ENCODE measurements at places on chromosomes 11 and 22. TPM values are rescaled to one million over a fixed set of nuclear protein-coding genes. Genes with fewer than 3 reads are reported as not detected.

DNA sequence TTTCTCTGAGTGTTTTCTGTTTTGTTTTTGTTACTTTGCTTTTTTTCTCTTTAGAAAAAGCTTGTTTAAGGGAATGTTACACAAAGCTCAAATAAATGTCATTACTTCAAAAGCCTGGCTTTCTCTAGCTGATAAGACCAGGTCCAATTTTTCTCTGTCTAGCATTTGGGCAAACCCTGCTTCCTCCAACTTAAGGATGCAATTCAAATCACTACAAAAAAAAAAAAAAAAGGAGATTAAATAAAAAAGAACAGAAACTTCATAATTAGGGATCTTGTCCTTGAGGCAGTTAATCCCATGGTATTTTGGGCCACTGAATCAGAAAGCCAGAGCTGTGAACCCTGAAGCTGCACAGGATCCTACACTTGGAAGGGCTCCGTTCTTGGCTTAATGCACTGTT, 480.8 kb upstream of the KIRREL3 start:
- H3K36me3 ChIP-seq = no peaks in the 10 kb centered on the region
- no peak overlapping the region for H3K27ac ChIP-seq
- H3K4me3 ChIP-seq = no peak overlapping the region
- H3K27me3 ChIP-seq = no peaks in the 10 kb centered on the region
- DNase-seq = no peak

DNA sequence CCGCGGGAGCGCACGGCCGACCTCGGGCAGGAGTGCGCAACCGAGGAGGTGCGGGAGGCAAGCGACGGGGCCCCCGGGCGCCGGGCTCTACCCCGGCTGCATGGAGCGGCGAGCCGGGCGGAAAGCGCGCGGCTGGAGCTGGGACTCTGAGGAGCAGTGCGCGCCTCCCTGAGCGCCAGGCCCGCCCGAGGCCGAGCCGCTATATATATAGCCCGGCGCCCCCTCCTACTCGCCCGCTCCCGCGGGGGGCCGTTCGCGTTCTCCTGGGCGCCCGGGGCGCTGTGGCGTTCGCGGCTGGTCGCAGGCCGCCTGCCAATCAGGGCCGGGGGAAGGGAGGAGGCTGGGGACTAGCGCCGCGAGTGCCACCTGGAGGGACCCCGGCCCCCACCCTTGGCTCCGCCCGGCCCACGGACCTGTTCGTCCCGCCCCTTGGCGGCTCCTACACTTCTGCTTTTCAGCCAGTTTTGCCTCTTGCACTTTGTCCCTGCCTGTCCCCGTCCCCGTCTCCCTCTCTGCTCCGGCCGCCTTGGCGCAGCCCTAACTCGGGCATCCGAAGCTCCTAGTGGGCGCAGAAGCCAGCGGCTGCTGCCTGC, at the start of gene FGF4:
TSS of gene FGF4 (minus strand) at position 179 of the 593 bp plus-strand sequence. CDS start 257 bp downstream, outside the sequence.
- H3K4me1 ChIP-seq = no peaks in the 10 kb centered on the region
- no peaks in the 10 kb centered on the region for H3K27me3 ChIP-seq

DNA sequence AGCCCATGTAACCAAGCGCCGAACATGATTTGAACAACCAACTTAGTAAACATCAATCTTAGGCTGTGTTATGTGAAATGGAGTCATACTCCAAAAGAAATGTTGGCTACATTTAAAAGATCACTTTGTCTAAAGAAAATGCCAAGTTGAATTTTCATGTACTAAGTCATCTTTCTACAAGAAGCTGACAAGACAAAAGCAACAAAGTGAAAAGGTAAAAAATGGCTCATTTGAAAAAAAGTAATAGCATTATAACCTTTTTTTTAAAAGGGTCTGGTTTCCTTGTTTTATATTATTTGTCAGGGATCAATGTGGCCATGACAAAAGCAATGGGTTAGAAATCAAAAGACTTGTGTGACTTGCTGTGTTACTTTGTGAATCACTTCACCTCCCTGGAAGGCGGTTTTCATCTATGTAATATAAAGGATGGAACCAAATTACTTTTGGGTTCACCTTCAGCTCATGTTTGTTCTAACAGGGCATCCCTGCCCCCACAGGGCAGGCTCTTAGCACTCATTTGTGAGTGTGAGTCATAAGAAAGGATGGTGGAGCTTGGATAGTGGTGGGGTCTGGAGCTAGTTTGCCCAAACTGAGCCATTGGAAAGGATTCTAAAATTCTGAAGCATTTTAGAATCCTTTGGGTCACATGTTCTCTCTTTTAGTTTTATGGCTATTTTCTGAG, 131.9 kb upstream of the MTMR2 start:
- H3K4me1 ChIP-seq = peaks cover 39% of the 10 kb centered on the region
- no peak overlapping the region for H3K27ac ChIP-seq
- DNase-seq = no peak
- no peak overlapping the region for H3K4me3 ChIP-seq

The GNAZ gene
- 0.48 TPM for total RNA-seq

The NCF4 gene
- not detected for total RNA-seq

DNA sequence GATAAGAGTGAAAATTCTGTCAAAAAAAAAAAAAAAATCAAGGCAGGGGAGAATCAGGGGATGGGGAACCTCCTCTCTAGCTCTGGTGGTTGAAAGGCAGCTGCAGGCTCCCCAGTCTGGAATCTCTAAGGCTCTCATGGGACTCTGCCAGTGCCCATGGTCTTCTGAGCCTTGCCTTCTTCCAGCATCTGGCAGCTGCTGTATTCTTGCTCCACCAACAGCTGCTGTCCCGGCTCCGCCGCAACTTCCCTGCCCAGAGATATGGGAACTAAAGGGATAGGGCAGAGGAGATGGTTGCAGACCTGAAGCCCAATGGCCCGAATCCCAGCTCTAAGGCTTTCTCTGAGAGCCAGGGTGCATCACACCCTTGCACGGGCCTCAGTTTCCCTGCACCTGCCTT, 49.5 kb upstream of the PHF21B start:
- H3K36me3 ChIP-seq = no peaks in the 10 kb centered on the region
- no peak for DNase-seq
- H3K4me1 ChIP-seq = no peaks in the 10 kb centered on the region
- no peak overlapping the region for H3K27ac ChIP-seq
- no peak overlapping the region for H3K4me3 ChIP-seq

The OR6A2 gene
- total RNA-seq = not detected

The RNF169 gene
- total RNA-seq = 28.0 TPM

DNA sequence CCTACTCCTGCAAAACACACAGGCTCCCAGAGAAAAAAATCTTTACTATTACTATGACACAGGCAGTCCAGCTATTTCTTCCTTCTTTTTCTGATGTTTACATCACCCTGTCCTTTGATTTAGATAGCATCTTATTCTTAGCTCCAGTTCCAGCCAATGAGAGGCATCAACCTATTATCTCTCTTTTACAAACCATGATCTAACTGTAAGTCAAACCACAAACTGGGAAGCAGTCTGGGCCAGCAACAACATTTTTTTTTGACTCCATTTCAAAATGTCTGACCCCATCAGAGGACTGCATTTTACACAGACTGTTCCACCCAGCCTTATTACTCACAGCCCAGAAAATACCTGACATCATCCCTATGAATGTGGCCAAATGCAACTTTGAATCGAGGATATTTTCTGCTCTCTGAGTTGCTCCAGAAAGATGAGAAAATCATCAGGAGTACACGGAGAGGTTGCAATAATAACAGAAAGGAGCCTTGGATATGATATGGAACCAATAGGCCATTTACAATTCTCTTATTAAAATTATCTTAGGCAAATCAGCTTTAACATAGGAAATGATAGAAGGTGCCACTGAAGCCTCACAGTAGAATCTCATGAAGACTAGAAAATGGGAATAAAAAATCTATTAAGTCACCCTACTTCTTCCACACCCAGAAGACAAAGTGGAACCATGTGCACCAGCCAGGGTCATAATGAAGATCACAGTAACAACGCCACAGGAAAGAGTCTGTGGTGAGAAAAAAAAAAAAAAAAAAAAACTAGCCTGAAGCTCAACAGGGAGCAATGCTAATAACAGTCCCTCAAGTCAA, 21.2 kb downstream of the TBRG1 start:
- H3K27ac ChIP-seq = no peak overlapping the region
- H3K4me3 ChIP-seq = no peak overlapping the region
- no peaks in the 10 kb centered on the region for H3K27me3 ChIP-seq
- no peaks in the 10 kb centered on the region for H3K36me3 ChIP-seq

The CRYBB3 gene
- not detected for total RNA-seq

The HTR3A gene
- not detected for total RNA-seq

The PNPLA2 gene
- 84.7 TPM for total RNA-seq

DNA sequence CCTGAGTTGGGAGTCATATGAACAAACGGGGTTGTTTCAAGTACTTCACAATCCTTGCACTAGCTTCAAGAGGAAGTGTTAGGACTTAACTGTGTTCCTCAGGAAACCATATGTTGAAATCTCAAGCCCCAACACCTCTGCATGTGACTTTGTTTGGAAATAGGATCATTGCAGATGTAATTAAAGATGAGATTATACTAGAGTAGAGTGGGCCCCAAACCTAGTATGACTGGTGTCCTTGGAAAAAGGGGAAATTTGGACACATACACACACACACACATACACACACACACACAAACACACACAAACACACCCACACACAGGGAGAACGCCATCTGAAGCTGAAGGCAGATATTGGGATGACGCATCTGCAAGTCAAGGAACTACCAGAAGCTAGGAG, 6.4 kb upstream of the CEP295 start:
- no peak for DNase-seq
- H3K27ac ChIP-seq = no peak overlapping the region
- no peak overlapping the region for H3K4me3 ChIP-seq
- H3K36me3 ChIP-seq = no peaks in the 10 kb centered on the region

The MRGPRF gene
- total RNA-seq = not detected

The CST6 gene
- not detected for total RNA-seq

DNA sequence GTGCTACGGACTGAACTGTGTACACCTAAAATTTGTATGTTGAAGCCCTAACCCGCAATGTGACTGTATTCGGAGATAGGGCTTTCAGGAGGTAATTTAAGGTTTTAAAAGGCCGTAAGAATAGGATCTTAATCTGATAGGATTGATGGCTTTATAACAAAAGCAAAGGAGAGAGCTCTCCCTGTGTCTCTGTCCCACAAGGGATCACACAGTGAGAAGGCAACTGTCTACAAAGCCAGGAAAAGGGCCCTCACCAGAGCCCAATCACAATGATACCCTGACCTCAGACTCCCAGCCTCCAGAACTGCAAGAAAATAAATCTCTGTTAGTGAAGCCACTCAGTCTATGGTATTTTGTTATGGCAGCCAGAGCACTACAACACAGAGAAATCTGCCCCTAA, 208.7 kb upstream of the ZC3H12C start:
- H3K4me1 ChIP-seq = no peaks in the 10 kb centered on the region
- no peak overlapping the region for H3K27ac ChIP-seq
- H3K4me3 ChIP-seq = no peak overlapping the region
- H3K27me3 ChIP-seq = no peaks in the 10 kb centered on the region

The XPNPEP3 gene
- total RNA-seq = 35.4 TPM

The C1QTNF4 gene
- 0.75 TPM for total RNA-seq

DNA sequence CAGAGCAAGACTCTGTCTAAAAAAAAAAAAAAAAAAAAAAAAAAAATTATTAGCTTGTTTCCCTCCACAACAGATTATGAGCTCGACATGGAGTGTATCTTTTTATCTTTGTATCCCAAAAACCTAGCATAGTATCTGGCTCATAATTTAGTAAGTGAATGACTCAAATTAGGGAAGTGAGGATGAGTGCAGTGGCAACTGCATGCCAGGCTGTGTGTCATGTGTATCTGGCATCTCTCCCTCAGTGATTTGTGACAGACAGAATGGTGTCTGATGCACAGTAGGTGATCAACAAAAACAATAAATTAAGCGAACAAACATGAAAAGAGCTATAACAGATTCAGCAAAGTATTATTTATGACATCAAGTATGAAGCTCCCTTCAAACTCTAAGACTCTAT, 7.2 kb downstream of the STK33 start:
- H3K36me3 ChIP-seq = no peaks in the 10 kb centered on the region
- no peak overlapping the region for H3K4me3 ChIP-seq
- no peaks in the 10 kb centered on the region for H3K27me3 ChIP-seq

The OR52I1 gene
- not detected for total RNA-seq

DNA sequence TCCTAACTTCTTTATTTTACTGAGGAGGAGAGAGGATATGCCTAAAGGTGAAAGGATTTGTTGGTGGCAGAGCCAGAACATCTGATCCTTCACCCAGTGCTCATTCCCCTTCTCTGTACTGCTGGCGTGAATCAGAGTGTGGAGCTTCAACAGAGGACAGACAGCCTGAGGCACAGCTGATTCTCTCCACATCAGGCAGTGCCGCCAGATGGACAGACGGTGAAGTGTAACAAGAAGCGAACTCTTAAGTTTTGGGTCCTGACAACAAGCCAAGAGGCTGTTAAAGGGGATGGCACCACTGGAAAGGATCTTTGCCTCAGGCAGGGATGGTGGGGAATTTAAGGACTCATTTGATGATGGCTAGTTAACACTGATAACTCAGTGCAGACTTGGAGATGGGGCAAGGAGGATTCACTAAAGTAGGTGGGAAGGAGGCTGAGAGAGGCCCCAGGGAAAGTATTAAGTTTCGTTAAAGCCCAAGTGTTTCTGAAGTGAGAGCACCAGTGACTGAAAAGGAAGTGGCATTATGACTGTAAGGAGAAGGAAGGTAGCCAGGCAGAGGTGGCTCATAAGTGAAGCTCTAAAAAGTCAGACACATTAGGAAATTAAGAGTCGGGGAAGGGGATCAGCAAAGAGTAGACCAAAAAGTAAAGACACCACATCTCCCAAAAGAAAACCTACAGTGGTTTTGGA, 81.3 kb downstream of the CLPB start:
- no peak overlapping the region for H3K27ac ChIP-seq
- peaks cover 7% of the 10 kb centered on the region for H3K4me1 ChIP-seq
- no peaks in the 10 kb centered on the region for H3K36me3 ChIP-seq
- no peaks in the 10 kb centered on the region for H3K27me3 ChIP-seq

The RAPSN gene
- 2.0 TPM for total RNA-seq

DNA sequence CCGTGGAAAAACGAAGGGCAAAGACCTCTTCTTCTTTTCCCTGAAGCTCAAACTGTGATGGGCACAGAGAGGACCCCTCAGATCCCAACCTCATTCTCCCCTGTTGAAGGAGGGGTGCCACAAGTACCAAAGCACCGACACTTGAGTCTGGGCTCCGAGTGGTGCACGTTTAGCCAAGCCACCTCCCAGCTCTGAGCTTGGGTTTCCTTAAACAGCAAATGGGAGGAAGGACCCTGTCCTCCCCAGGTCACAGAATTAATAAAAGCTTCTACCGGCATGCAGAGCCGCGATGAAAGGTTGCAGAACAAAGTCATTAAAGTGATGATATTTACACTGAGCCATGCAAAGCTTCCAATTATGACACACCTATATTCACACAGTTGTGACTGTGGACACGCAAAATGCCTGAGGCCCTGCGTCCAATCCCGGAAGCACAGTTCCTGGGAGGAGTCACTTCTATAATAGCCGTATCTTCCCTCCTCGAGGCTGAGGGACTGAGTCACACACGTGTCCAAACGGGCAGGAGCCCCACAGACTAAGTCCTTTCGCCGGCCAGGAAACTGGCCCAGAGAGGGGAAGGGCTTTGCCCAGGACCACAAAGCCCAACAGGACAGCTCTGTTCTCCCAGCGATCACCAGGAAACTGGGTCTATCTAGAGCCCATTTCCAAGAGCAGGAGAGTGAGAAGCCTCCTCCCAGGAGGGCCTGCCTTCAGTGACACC, 922 bp upstream of the CSNK1E start:
- H3K4me3 ChIP-seq = peak overlapping the region; percentile 81
- peaks cover 13% of the 10 kb centered on the region for H3K4me1 ChIP-seq
- H3K27me3 ChIP-seq = no peaks in the 10 kb centered on the region
- peak; percentile 79 for DNase-seq
- no peaks in the 10 kb centered on the region for H3K36me3 ChIP-seq
